ENCODE measurements at places on chromosomes 6 and 20.

DNA sequence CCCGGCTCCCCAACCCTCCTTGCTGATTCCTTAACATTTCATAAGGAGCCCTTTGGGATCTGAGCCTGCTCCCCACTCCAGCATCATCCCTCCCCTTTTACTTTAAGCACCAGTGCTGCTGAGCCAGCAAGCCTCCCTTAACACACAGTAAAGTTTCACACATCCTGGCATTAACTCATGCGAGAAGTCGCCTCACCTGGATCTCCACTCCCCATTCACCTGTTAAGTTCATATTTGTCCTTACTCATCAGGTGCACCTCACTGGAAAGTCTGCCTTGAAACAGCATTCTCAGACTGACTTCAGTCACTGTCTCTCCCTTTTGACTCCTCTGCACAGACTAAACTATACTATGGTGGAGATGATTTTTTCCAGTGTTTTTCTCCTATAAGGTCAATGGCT lies 47.8 kb upstream of the MAP7 start:
- no peak for DNase-seq

DNA sequence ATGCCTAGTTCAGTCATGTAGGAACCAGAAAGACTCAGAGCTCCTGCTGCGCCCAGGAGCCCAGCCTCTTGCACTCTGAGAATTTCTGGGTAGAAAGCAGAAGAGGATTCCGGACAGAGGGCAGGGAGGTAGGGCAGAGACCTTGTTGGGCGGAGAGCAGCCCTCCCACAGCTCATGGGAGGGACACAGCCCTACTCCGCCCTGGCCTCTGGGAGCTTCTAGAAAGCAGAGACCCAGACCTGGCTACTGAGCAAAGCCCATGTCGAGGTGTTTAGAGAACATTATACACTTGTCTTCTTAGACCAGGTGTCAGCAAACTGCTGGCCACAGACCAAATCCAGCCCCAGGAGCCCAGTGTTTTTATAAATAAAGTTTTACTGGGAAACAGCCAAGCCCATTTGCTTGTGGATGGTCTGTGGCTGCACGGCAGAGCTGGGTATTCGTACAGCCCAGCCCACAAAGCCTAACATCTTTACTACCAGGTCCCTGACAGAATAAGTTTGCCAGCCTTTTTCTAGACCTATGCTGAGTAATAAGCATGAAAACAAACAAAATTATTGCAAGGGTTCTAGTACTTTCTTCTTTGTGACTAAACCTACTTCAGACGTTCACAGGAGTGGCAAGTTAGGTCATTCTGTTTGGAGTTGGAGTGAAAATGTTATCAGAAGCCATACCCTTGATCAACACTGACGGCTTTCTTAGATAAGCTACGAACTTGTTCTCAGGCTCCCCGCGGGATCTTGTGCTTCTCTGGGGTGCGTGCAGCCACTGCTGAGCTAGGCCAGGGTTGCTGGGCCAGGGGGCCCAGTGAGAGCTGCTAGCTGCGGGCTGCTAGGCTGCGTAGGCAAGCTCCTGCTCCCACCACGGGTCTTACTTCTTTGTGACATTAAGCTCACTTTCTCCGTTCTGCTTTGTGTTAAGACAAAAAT lies 235.1 kb upstream of the FOXQ1 start:
- DNase-seq, result no peak

- DNase-seq, result no peak
Measured at GRCh38 chr6:135322427-135323201, 141.5 kb downstream of the MYB start.

- DNase-seq, result no peak
Measured at GRCh38 chr6:44906761-44907160, 421.4 kb upstream of the RUNX2 start.

GRCh38 chr20:16363506-16364319 lies 209.5 kb downstream of the KIF16B start:
- DNase-seq, result no peak

DNA sequence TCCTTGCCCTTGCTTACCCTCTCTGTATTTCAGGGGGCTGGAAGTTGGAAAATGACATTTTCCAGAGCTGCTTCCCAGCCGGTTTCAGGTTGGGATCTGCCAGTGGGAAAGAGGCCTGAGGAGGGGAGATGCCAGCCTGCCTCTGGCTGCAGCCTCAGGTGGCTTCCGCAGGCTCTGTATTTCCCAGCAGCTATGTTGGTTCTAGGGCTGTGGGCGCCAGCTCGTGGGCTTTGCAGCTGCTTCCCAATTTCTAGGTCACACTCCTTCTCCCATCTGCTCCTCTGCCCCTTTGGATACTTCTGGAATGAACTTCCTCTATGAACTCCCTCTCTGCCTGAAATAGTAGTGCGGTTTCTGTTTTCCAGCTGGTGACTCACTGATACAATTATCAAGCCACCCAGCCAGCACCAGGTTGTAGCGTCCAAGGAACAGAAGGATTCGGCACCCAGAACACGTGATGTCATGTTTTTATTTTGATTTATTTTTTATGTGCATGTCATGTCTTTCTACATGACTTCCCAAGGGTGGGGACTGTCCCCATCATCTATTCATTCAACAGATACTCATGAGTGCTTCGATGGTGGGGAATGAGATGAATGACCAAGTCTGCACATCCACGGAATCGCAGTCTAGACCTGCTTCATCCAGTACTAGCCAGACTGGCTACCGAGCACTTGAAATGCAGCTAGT lies 38.0 kb downstream of the TGM2 start:
- DNase-seq, result no peak

- DNase-seq, result no peak
Measured at GRCh38 chr6:125022391-125022989, 60.3 kb downstream of the RNF217 start.

DNA sequence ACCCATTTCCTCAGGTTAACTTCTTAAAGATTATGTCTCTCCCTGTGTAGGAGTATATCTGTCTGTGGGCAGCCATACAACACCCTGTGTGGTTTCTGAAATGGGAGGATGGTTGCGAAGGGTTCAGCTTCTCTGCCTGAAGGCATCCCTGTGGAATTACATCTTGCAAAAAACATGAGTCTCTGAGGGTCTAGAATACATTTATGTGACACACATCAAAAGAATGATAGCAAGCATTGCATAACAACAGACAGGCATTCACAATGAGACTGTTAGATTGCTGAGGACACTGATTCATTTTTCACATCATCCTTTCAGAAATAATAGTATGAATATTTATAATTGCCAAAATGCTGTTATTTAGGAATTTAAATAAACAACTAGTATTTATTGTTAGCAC lies 670.9 kb downstream of the HTR1B start:
- DNase-seq, result no peak

- DNase-seq, result no peak
Measured at GRCh38 chr20:48962421-48962820, 40.9 kb downstream of the ARFGEF2 start.

All from CD4-positive, alpha-beta T cell treated with Interleukin-17A for 4 hours (primary cell).